HS-27A (cell line): ENCODE measurements at places on chromosomes 2 and 18.

- DNase-seq, result no peak
These were observed 57.9 kb downstream of the LPIN2 start for GRCh38 chr18:2954869-2955645.

DNA sequence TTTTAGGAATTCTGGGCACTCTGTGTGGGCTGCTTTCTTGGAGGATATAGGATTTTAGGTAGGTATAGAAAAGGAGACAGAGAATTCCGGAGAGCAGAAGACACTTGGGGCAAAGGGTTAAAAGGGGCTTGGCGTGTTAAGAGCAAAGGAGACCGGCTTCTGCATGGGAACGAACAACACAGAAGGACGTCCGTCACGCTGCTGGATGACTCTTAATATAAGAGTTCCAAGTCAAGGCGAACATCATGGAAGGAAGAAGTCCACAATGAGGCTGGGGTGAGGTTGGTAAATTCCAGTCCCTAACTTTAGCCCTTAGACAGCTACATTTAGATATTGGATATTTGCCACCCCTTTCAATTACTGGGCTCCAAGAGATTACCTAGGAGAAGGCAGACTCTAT, 15.9 kb upstream of the SLC20A1 start:
- DNase-seq, result no peak

DNA sequence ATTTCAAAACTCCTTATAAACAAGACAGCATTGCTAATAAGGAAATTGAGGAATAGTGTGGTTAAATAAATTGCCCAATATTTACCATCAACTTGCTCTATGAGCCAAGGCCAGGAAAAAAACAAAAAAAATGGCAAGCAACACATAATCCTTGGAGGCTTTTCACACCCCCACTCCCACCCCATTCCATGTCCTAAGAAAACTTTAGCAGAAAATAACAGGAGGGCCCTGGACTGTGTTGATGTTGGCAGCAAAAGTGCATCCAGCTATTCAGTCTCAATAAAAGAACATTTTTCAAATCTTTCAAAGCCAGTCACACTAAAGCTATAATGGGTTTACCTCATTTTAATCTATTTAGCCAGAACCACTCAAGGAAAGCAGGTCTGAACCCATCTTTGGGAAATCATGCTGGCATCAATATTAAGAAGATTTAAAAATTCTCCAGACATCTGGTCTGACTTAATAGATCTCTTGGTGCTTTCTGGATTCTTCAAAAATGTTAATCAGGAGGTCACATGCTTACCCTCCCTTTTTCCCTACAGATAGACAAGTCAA, 34.6 kb upstream of the STK17B start:
- no peak for DNase-seq

- DNase-seq, result no peak
These were observed at the start of gene CELF4 for GRCh38 chr18:37565101-37565976. CELF4 (minus strand) TSS chr18:37565798.
